Activated CD4-positive, alpha-beta memory T cell treated with anti-CD3 and anti-CD28 coated beads, Interleukin-2, amount 10 ng/mL, durations not matched to agents 7 days and 5 days (primary cell): ENCODE measurements at places on chromosomes 7 and 10.

GRCh38 chr7:81839708-81840369 lies 70.0 kb upstream of the HGF start:
- H3K27ac ChIP-seq = no peak overlapping the region
- H3K36me3 ChIP-seq = no peaks in the 10 kb centered on the region
- H3K27me3 ChIP-seq = no peaks in the 10 kb centered on the region

- peaks cover 2% of the 10 kb centered on the region for H3K36me3 ChIP-seq
- H3K4me3 ChIP-seq = peak overlapping the region; percentile 15
- peaks cover 79% of the 10 kb centered on the region for H3K4me1 ChIP-seq
- H3K27me3 ChIP-seq = no peaks in the 10 kb centered on the region
- peak overlapping the region; percentile 91 for H3K27ac ChIP-seq
Observed at GRCh38 chr10:71735709-71736569, 16.4 kb upstream of the C10orf105 start.

GRCh38 chr10:78460204-78460603 lies 426.5 kb downstream of the RPS24 start:
- H3K4me1 ChIP-seq = no peaks in the 10 kb centered on the region
- no peaks in the 10 kb centered on the region for H3K36me3 ChIP-seq
- H3K27me3 ChIP-seq = no peaks in the 10 kb centered on the region
- no peak for DNase-seq
- no peak overlapping the region for H3K27ac ChIP-seq

- no peaks in the 10 kb centered on the region for H3K4me1 ChIP-seq
- H3K27ac ChIP-seq = no peak overlapping the region
- H3K36me3 ChIP-seq = no peaks in the 10 kb centered on the region
- no peak overlapping the region for H3K4me3 ChIP-seq
- no peak for DNase-seq
- H3K27me3 ChIP-seq = no peaks in the 10 kb centered on the region
Observed at GRCh38 chr10:81405399-81405798, 469.6 kb upstream of the NRG3 start.

- no peaks in the 10 kb centered on the region for H3K27me3 ChIP-seq
- no peak for DNase-seq
- H3K4me3 ChIP-seq = no peak overlapping the region
- no peak overlapping the region for H3K27ac ChIP-seq
- H3K36me3 ChIP-seq = peaks cover 58% of the 10 kb centered on the region
Observed at GRCh38 chr10:56357018-56357417, 4.0 kb downstream of the ZWINT start.

GRCh38 chr10:106967452-106967851 lies 197.1 kb downstream of the SORCS1 start:
- H3K27ac ChIP-seq = no peak overlapping the region
- H3K36me3 ChIP-seq = no peaks in the 10 kb centered on the region
- no peak for DNase-seq
- H3K4me1 ChIP-seq = no peaks in the 10 kb centered on the region
- H3K27me3 ChIP-seq = no peaks in the 10 kb centered on the region
- no peak overlapping the region for H3K4me3 ChIP-seq

- H3K27ac ChIP-seq = no peak overlapping the region
- DNase-seq = no peak
- no peak overlapping the region for H3K4me3 ChIP-seq
- H3K4me1 ChIP-seq = no peaks in the 10 kb centered on the region
- no peaks in the 10 kb centered on the region for H3K36me3 ChIP-seq
Observed at GRCh38 chr7:120709972-120710320, 148.0 kb downstream of the TSPAN12 start.

DNA sequence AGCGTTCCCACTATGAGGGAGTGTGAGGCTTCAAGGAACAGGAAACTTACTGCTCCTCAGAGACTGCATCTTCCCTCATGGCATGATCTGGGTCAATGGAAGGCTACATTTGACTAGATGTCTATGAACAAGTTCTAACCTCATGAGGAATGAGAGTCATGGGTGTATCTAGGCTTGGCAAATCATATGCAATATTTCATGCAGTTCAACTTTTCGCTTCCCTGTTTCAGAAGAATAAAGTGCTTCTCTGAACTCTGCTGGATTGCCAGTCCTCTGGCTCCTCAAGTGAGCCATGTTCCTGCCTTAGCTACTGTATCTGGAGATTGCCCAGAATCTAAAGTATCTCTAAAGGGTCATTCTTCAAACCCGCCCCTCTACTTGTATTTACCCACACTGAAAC lies 54.3 kb upstream of the SEMA3A start:
- H3K36me3 ChIP-seq = no peaks in the 10 kb centered on the region
- no peak overlapping the region for H3K27ac ChIP-seq
- no peak overlapping the region for H3K4me3 ChIP-seq
- no peaks in the 10 kb centered on the region for H3K4me1 ChIP-seq
- H3K27me3 ChIP-seq = no peaks in the 10 kb centered on the region

- no peak overlapping the region for H3K4me3 ChIP-seq
- no peak overlapping the region for H3K27ac ChIP-seq
- H3K36me3 ChIP-seq = no peaks in the 10 kb centered on the region
- H3K27me3 ChIP-seq = peaks cover 5% of the 10 kb centered on the region
- DNase-seq = no peak
Observed at GRCh38 chr7:102319671-102320070, 33.0 kb downstream of the SH2B2 start.

GRCh38 chr10:12592967-12593366 lies 243.6 kb downstream of the CAMK1D start:
- peaks cover 83% of the 10 kb centered on the region for H3K4me1 ChIP-seq
- no peak for DNase-seq
- peaks cover 33% of the 10 kb centered on the region for H3K36me3 ChIP-seq
- H3K4me3 ChIP-seq = no peak overlapping the region
- H3K27me3 ChIP-seq = no peaks in the 10 kb centered on the region

DNA sequence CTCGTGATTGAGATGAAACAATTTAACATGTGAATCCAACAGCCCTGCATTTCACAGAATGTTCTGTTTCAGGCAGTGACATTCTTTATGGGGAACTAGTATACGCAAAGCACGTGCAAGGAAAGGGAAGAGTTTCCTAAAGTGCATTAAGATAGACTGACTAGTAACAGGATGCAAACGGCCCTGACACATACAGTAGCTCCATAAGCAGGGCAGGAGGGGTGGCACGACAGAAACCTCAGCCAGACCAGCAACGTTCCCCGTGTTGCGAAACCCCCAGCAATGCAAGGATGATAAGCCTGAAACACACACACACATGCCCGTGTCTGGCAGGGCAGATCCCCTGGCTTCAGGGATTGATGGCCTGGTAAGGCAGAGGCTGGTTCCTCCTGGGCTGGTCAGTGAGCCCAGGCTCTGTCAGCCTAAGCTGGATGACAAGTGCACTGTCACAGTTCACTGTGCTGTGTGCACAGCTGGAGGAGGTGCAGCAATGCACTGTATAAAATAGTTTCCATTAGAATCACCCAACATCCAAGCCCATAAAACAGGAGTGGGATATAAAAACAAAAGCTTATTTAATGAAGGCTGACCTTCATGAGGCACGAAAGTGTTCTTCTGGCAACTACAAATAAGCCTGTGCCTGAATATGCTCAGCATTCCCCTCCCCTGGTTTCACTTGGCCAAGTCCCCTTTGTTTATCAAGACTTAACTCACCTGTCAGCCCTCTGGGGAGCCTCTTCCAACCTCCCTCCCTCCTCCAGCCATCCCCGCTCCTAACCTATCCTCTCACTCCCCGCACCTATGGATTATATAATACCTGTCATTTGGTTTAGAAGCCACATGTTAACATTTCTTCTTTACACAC lies 88.8 kb downstream of the GSAP start:
- no peak for DNase-seq
- H3K4me1 ChIP-seq = peaks cover 60% of the 10 kb centered on the region
- H3K4me3 ChIP-seq = no peak overlapping the region
- no peak overlapping the region for H3K27ac ChIP-seq
- H3K36me3 ChIP-seq = no peaks in the 10 kb centered on the region

DNA sequence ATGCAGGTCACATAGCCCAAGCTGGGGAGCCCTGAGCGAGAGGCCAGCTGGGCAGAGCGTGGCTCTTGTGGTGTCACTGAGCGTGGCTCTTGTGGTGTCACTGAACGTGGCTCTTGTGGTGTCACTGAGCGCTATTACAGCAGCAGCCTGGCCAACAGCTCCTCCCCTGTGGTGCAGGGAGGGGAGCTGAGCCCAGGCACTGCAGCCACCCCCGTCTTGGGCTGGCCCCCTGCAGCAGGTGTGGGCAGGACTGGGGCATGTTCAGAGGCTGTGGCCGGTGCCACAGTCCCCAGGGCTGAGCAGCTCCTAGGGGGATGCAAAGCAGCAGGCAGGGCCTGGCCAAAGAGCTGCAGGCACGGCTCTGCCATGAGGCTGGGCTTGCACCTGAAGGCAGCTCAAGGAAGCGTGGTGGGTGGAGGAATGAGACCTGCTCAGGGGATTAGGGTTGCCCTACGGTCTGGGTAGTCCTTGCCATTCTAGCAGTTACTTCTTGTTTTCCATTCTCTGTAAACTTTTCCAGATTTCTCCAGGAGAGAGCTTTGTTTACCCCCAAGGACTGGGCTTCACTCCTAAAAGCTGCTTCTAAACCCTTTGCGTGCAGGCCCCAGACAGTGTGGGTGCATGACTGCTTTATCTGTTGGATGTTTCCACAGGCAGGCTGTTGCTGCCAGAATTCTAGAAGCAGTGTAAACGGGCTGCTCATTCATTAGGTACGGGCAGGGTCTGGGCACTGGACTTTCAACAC lies 29.2 kb downstream of the ZNF783 start:
- H3K27ac ChIP-seq = no peak overlapping the region
- H3K4me3 ChIP-seq = no peak overlapping the region
- H3K36me3 ChIP-seq = no peaks in the 10 kb centered on the region
- H3K27me3 ChIP-seq = no peaks in the 10 kb centered on the region
- peaks cover 31% of the 10 kb centered on the region for H3K4me1 ChIP-seq

DNA sequence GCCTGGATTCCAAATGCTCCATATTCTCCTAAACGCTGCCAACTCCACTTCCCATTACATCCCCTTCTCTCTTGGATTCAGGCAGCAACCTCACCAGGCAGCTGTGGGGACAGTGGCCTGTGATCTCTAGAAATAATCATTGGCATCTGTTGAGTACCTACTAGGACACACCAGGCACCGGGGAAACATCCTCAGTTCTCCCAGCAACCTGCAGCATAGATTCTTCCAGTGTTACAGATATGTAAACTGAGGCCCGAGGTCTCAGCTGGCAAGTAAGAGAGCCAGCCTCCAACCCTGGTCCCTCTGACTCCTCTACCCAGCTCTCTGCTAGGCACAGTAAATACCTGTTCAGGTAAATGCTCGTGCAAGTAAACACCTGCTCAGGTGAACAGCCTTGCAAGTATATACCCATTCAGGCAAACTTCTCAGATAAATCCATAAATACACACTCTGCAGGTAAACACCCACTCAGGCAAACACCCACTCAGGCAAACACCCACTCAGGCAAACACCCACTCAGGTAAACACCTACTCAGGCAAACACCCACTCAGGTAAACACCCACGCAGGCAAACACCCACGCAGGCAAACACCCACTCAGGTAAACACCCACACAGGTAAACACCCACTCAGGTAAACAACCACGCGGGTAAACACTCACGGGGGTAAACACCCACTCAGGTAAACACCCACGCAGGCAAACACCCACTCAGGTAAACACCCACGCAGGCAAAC lies 18.7 kb downstream of the ASB13 start:
- no peak overlapping the region for H3K4me3 ChIP-seq
- no peaks in the 10 kb centered on the region for H3K36me3 ChIP-seq
- DNase-seq = no peak
- no peak overlapping the region for H3K27ac ChIP-seq

DNA sequence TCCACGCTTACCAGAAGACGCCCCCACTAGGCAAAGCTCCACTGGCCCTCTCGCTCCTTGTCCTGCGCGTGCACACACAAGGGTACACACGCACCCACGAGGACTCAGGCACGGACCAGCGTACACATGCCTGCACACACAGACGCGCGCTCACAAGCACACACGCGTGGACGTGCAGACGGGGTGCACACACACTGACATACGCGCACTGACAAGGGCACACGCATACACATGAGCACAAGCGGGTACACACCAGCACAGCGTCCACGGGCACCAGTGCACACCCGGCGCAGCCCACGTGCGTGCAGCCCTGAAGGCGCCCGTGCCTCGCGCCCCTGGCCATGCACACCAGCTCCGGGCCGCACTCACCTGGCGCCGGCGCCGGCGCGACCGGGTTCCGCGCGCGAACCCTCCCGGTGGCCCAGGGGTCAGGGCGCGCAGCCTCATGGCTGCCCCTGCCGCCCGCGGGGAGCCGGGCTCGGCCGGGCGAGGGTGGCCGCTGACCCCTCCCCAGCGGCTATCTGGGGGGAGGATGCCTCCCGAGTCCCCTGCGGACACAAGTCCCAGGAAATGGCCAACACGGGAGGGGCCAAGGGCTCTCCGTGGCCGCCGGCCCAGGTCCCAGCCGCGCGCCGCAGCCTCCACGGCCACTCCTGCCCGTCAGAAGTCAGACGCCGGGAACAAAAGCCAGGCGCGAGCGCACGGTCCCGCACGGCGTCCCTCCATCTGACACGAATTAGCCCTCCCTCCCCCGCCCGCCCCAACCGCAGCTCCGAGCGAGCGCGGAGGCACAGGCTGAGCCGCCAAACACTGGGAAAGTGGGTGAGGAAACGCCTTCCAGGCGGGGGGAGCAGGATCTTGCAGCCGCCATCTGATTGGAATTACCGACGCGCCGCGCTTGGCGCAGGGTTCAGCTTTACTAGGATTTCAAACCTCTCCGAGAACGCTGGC lies 45.0 kb downstream of the TNS3 start:
- no peak for DNase-seq
- no peaks in the 10 kb centered on the region for H3K4me1 ChIP-seq
- peaks cover 1% of the 10 kb centered on the region for H3K27me3 ChIP-seq

DNA sequence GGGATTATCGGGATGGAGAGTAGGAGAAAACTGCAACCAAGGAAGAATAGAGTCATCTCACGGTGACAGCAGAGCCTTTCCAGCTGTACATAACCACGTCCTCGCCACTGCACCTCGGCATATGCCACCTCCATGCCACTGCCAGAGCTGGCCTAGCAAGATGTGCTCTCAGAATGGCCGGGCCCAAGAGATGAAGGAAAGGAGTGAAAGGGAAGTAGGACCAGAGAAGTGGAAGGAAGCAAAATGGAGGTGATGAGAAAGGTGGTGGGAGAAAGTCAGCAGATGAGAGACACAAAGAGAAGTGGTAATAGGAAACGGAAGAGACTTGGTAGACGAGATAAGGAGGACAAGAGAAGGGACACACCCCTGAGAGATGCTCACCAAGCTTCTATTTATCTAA lies 8.0 kb upstream of the CALU start:
- H3K4me1 ChIP-seq = no peaks in the 10 kb centered on the region
- peaks cover 26% of the 10 kb centered on the region for H3K27me3 ChIP-seq
- H3K27ac ChIP-seq = no peak overlapping the region
- DNase-seq = no peak

- no peaks in the 10 kb centered on the region for H3K27me3 ChIP-seq
- no peak overlapping the region for H3K4me3 ChIP-seq
- no peaks in the 10 kb centered on the region for H3K36me3 ChIP-seq
- DNase-seq = no peak
Observed at GRCh38 chr7:31776616-31777015, 89.6 kb downstream of the PPP1R17 start.

DNA sequence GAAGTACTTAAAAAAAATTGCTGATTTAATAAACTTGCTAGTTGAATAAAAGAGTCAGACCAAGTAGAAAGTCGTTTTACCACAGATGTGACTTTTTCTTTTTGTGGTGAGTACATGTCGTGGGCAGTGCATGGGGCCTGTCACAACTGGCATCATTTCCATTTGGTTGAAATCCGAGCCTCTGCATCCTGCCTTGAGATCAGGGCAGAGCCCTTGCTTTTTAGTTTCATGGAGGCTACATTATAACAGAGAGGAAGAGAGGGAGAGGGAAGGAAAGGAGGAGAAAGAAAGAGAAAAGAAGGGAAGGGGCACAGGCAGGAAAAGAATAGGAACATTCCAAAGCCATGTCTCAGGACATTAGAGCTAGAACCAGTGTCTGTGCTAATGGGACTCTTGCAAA lies 20.4 kb upstream of the INSYN2A start:
- no peak overlapping the region for H3K4me3 ChIP-seq
- H3K4me1 ChIP-seq = no peaks in the 10 kb centered on the region
- no peak overlapping the region for H3K27ac ChIP-seq
